Osteoblast (primary cell): ENCODE measurements at places on chromosomes 4 and X. TPM values are rescaled to one million over a fixed set of nuclear protein-coding genes. Genes with fewer than 3 reads are reported as not detected.

DNA sequence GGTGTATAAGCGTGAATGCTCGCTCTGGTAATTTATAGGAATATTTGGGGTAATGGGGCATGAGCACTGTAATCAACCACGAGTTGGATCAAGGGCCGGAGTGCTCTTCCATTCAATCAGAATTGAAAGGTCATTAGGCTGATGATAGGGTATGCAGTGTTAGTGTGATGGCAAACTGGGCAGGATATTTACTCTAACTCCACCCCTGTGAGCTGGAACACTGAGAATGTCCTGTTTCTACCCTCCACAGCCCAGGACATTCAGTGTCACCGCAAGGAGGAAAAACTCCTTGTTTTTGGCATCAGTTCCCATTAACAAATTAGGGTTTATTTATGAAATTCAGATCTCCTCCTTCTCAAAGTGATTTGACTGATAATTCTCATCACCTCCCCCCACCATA is 137.8 kb downstream of the HS6ST2 start:
- H3K27me3 ChIP-seq, result peaks cover 3% of the 10 kb centered on the region
- no peak overlapping the region for H3K27ac ChIP-seq
- H3K4me3 ChIP-seq, result no peak overlapping the region
- no peaks in the 10 kb centered on the region for H3K36me3 ChIP-seq

DNA sequence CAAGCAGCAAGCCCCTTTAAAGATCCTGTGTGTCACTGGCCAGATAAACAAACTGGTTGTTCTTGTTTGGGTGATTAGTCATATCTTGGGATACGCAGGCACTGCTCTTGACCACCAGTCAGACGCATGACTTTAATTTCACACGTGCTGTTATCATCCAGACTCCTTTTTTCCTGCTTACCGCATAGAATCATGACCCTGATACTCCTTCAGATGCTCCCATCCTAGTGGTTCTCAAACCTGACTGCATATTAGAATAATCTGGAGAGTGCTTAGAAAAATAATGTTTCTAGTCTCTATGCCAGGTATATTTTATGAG is 78.8 kb downstream of the CLDN22 start:
- no peaks in the 10 kb centered on the region for H3K27me3 ChIP-seq
- H3K4me1 ChIP-seq, result peaks cover 12% of the 10 kb centered on the region
- peaks cover 33% of the 10 kb centered on the region for H3K36me3 ChIP-seq
- H3K27ac ChIP-seq, result peak overlapping the region; percentile 64
- DNase-seq, result peak; percentile 72

VCX2 gene
- total RNA-seq, result not detected in 2 replicates

DNA sequence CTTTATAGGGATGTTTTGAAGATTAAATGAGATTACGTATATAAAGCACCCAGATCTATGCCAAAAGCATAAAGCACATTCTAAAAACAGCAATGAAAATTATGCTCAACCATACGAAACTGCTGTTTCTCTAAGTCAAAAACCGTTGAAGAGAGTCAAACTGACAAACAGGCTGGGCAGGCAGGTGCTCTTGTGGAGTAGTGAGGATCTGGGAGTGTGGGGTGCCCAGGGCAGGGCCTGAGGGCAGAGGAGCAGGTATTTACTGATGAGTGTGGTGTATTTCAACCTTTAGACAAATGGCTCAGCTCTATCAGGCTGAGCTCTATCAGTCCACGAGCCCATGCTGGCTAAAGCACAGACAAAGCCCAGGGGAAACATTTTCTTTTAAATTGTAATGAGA is 40.4 kb downstream of the RELL1 start:
- peaks cover 6% of the 10 kb centered on the region for H3K36me3 ChIP-seq
- DNase-seq, result no peak
- peaks cover 15% of the 10 kb centered on the region for H3K4me1 ChIP-seq
- H3K4me3 ChIP-seq, result no peak overlapping the region

- peaks cover 4% of the 10 kb centered on the region for H3K36me3 ChIP-seq
Observed at GRCh38 chr4:113682730-113683537, 78.6 kb downstream of the CAMK2D start.

DCAF8L2 gene
- total RNA-seq, result not detected in 2 replicates

DNA sequence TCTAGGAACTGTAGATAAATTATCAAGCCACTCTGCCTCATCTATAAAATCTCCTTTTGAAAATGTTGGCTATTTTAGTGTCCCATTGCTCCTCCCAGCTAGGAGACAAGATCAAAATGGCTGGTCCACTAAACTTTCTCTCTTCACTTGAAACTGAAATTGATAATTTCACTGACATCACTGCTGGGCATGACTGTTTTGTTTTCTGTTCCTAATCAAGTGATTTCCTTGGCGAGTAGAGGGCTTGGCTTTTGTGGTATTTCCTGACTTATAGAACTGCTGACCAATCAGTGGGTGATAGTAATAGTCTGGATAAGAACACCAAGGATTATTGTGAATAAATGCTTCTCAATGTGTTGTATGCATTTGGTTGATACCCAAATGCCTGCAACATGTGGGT is 2152.9 kb downstream of the ARAP2 start:
- no peak overlapping the region for H3K4me3 ChIP-seq
- H3K36me3 ChIP-seq, result no peaks in the 10 kb centered on the region
- H3K27ac ChIP-seq, result no peak overlapping the region
- no peak for DNase-seq
- no peaks in the 10 kb centered on the region for H3K4me1 ChIP-seq

DNA sequence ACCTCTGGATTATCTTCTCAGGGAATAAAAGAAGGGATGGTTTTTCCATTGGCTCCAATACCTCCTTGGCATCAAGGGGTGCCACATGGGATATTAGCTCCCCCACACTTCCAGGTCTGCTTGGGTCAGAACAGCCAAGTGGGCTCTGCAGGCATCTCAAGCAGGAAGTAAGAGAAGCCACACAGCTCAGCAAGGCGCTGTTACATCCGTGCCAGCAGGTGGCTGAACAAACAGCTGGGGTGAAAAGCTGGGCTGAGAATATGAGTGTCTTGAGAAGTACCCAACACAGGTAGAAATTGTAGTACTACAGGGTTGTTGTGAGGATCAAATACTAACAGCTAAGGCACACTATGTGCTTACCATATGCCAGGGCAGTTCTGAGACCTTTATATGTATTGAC is 76.7 kb upstream of the TMEM150C start:
- H3K4me1 ChIP-seq, result no peaks in the 10 kb centered on the region
- H3K4me3 ChIP-seq, result no peak overlapping the region
- H3K27me3 ChIP-seq, result no peaks in the 10 kb centered on the region
- H3K27ac ChIP-seq, result no peak overlapping the region
- no peaks in the 10 kb centered on the region for H3K36me3 ChIP-seq

- no peak for DNase-seq
- peaks cover 4% of the 10 kb centered on the region for H3K4me1 ChIP-seq
- H3K27ac ChIP-seq, result no peak overlapping the region
- H3K4me3 ChIP-seq, result no peak overlapping the region
- no peaks in the 10 kb centered on the region for H3K27me3 ChIP-seq
Observed at GRCh38 chr4:139668036-139668435, 2.4 kb downstream of the MGST2 start.

NEIL3 gene
- 5.4 and 7.4 TPM in 2 replicates for total RNA-seq

FGA gene
- total RNA-seq, result not detected in 2 replicates

- H3K36me3 ChIP-seq, result peaks cover 2% of the 10 kb centered on the region
- H3K27ac ChIP-seq, result peak overlapping the region; percentile 71
- H3K4me1 ChIP-seq, result peaks cover 11% of the 10 kb centered on the region
Observed at GRCh38 chrX:319579-320125, 1.1 kb upstream of the GTPBP6 start.

DDIT4L gene
- total RNA-seq, result 2.2 and 5.0 TPM in 2 replicates

GRCh38 chr4:40800064-40800463 is 50.3 kb downstream of the NSUN7 start:
- no peaks in the 10 kb centered on the region for H3K27me3 ChIP-seq
- H3K27ac ChIP-seq, result no peak overlapping the region
- DNase-seq, result no peak
- H3K36me3 ChIP-seq, result no peaks in the 10 kb centered on the region
- no peaks in the 10 kb centered on the region for H3K4me1 ChIP-seq

- H3K27me3 ChIP-seq, result no peaks in the 10 kb centered on the region
- no peak overlapping the region for H3K4me3 ChIP-seq
- peaks cover 17% of the 10 kb centered on the region for H3K4me1 ChIP-seq
- no peaks in the 10 kb centered on the region for H3K36me3 ChIP-seq
- peak overlapping the region; percentile 74 for H3K27ac ChIP-seq
- no peak for DNase-seq
Observed at GRCh38 chr4:10605746-10606482, 78.7 kb downstream of the CLNK start.

NXF2B gene
- total RNA-seq, result not detected in 2 replicates

GRCh38 chr4:14334166-14334565 is 668.1 kb upstream of the CPEB2 start:
- DNase-seq, result no peak
- no peaks in the 10 kb centered on the region for H3K27me3 ChIP-seq
- no peaks in the 10 kb centered on the region for H3K36me3 ChIP-seq
- peaks cover 2% of the 10 kb centered on the region for H3K4me1 ChIP-seq
- H3K4me3 ChIP-seq, result no peak overlapping the region

- no peaks in the 10 kb centered on the region for H3K36me3 ChIP-seq
- H3K27me3 ChIP-seq, result peaks cover under 1% of the 10 kb centered on the region
- H3K4me3 ChIP-seq, result no peak overlapping the region
- DNase-seq, result no peak
Observed at GRCh38 chrX:108590496-108590895, 145.9 kb downstream of the IRS4 start.

PPP4R3C gene
- total RNA-seq, result not detected in 2 replicates

GRCh38 chr4:1570291-1571164 is 113.6 kb downstream of the FAM53A start:
- no peak overlapping the region for H3K27ac ChIP-seq
- no peaks in the 10 kb centered on the region for H3K4me1 ChIP-seq
- DNase-seq, result peak; percentile 92
- H3K27me3 ChIP-seq, result no peaks in the 10 kb centered on the region
- no peak overlapping the region for H3K4me3 ChIP-seq

DNA sequence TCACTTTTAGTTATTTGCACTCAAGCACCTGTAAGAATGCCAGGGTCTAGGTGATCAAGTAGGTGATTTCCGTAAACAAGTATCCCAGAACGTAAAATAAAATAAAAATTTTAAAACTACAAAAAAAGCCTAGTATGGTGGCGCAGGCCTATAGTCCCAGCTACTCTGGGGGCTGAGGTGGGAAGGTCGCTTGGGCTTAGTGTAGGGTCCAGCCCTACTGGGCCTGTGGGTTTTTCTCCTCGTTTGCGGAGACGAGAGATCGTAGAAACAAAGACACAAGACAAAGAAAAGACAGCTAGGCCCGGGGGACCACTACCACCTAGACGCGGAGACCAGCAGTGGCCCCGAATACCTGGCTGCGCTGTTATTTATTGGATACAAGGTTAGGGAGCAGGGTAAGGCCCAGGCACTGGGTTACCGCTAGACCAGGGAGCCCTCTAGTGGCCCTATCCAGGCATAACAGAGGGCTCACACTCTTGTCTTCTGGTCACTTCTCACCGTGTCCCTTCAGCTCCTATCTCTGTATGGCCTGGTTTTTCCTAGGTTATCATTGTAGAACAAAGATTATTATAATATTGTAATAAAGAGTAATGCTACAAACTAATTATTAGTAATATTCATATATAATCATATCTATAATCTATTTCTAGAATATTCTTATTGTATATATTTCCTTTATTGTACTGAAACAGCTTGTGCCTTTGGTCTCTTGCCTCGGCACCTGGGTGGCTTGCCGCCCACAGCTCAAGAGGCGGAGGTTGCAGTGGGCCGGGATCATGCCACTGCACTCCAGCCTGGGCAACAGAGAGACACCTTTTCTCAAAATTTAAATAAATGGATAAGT is 38.4 kb downstream of the SAGE1 start:
- H3K27me3 ChIP-seq, result peaks cover 3% of the 10 kb centered on the region
- H3K27ac ChIP-seq, result no peak overlapping the region
- no peaks in the 10 kb centered on the region for H3K4me1 ChIP-seq
- no peak for DNase-seq
- H3K4me3 ChIP-seq, result no peak overlapping the region

CFAP47 gene
- not detected in 2 replicates for total RNA-seq

GRCh38 chr4:68406479-68406859 is 40.8 kb upstream of the TMPRSS11E start:
- no peak for DNase-seq
- no peak overlapping the region for H3K4me3 ChIP-seq
- no peaks in the 10 kb centered on the region for H3K27me3 ChIP-seq
- no peaks in the 10 kb centered on the region for H3K36me3 ChIP-seq
- H3K4me1 ChIP-seq, result no peaks in the 10 kb centered on the region
- no peak overlapping the region for H3K27ac ChIP-seq

RIPPLY1 gene
- not detected in 2 replicates for total RNA-seq

PAK3 gene
- total RNA-seq, result 1.4 and 2.4 TPM in 2 replicates

DNA sequence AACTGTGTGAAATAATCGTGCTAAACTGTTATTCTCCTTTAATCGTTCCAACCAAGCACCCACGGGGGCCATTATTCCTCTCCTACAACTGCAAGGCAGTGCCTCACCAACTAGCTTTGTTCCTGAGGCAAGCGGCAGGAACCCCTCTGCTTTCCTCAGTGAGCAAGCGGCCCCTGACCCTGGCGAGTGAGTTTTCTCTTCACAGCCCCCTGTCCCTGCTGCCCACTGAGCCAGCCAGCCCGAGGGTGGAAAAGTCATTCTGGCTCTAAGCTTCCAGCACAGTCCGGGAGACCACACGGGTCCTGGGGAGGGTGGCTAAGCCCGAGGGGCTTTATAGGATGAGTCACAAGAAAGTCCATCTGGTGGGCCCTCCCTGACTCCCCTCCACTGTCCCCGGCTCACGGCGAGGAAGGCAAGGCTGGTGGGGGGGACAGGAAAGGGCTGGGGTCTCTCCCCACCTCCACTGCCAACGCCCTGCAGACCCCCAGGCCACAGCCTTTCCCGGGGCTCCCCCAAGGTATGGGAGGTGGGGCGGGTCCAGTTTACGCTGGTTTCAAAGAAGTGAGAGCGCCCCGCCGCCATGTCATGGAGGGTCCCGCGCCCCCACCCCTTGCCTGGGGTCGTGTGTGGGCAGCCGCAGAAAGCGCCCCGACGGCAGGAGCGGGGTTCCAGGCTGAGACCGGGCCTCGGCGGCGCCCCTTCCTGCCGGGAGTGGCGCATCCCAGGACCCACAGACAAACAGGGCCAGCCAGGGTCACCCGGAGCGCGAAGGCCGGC is 45.0 kb downstream of the CPLX1 start:
- peaks cover 11% of the 10 kb centered on the region for H3K27me3 ChIP-seq
- DNase-seq, result peak; percentile 36
- peak overlapping the region; percentile 96 for H3K27ac ChIP-seq
- peaks cover 41% of the 10 kb centered on the region for H3K36me3 ChIP-seq
- peaks cover 14% of the 10 kb centered on the region for H3K4me1 ChIP-seq
- H3K4me3 ChIP-seq, result peak overlapping the region; percentile 99

TCP11X1 gene
- total RNA-seq, result not detected in 2 replicates

- DNase-seq, result no peak
- no peaks in the 10 kb centered on the region for H3K36me3 ChIP-seq
- peaks cover 18% of the 10 kb centered on the region for H3K4me1 ChIP-seq
- H3K4me3 ChIP-seq, result no peak overlapping the region
- H3K27ac ChIP-seq, result peak overlapping the region; percentile 24
- no peaks in the 10 kb centered on the region for H3K27me3 ChIP-seq
Observed at GRCh38 chr4:98687876-98688275, 29.5 kb upstream of the TSPAN5 start.

DNA sequence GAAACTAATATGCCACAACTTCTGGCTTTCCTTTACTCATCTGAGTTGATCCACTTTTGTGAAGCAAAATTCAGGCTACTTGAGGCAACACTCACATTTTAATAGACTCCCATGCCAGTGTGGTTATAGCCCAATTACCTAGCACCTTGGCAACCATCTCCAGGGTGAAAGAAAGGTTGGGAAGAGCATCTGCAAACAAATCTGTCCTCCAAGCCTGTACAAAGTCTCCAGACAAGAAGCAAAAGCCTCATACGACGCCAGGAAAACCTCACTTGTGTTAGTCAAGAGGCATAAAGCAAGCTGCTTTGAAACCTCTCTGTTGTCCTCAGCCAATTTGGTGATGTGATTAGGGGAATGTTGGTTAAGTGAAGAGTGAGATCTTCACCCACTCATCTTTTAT is 246.6 kb downstream of the THOC2 start:
- H3K36me3 ChIP-seq, result no peaks in the 10 kb centered on the region
- no peaks in the 10 kb centered on the region for H3K4me1 ChIP-seq
- DNase-seq, result no peak
- H3K27me3 ChIP-seq, result no peaks in the 10 kb centered on the region
- no peak overlapping the region for H3K27ac ChIP-seq
